ENCODE measurements at places on chromosomes 7 and 10. TPM values are rescaled to one million over a fixed set of nuclear protein-coding genes. Genes with fewer than 3 reads are reported as not detected.

The STEAP1B gene
- not detected for total RNA-seq

The C7orf57 gene
- total RNA-seq: not detected

The HMX2 gene
- not detected for total RNA-seq

DNA sequence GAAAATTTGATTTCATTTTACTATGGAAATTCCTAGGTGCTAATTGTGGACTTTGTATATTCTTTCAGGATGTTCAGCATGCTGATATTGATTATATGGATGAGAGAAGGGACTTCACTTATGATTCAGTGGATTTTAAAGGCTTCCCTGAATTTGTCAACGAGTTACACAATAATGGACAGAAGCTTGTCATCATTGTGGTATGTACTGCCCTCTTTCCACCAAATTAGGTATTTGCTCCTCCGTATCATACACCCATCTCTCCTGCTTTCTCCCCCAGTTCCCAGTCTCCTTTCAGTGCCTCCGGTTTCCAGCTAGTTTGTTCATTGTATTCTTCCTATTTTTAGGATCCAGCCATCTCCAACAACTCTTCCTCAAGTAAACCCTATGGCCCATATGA lies 34.6 kb downstream of the MGAM start:
- DNase-seq: no peak

The MICU1 gene
- total RNA-seq: 26.4 TPM

GRCh38 chr7:146654048-146654447 lies 537.4 kb downstream of the CNTNAP2 start:
- no peak for DNase-seq

GRCh38 chr10:67492317-67493019 lies 203.5 kb downstream of the CTNNA3 start:
- no peak for DNase-seq

The FAM131B gene
- total RNA-seq: 1.2 TPM

GRCh38 chr7:100435401-100436304 lies 644 bp downstream of the PPP1R35 start:
- DNase-seq: peak; percentile 53

GRCh38 chr7:7498856-7499255 lies 36.8 kb downstream of the COL28A1 start:
- no peak for DNase-seq

DNA sequence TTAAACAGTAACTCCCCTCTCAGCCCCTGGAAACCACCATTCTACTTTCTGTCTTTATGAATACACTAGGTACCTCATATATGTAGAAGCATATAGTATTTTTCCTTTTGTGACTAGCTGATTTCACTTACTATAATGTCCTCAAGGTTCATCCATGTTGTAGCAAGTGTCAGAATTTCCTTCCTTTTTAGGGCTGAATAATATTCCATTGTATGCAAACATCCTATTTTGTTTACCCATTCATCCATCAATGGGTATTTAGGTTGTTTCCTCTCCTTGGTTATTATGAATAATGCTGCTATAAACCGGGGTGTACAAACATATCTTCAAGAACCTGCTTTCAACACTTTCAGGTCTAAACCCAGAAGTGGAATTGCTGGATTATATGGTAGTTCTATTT lies 125.3 kb downstream of the SGMS1 start:
- DNase-seq: no peak

The DYNC1I1 gene
- total RNA-seq: not detected

The PAPOLB gene
- not detected for total RNA-seq

- no peak for DNase-seq
These were observed 60.4 kb downstream of the CLIP2 start for GRCh38 chr7:74349621-74350020.

GRCh38 chr7:24821045-24821753 lies 63.9 kb upstream of the GSDME start:
- peak; percentile 75 for DNase-seq

The UNC5B gene
- not detected for total RNA-seq

DNA sequence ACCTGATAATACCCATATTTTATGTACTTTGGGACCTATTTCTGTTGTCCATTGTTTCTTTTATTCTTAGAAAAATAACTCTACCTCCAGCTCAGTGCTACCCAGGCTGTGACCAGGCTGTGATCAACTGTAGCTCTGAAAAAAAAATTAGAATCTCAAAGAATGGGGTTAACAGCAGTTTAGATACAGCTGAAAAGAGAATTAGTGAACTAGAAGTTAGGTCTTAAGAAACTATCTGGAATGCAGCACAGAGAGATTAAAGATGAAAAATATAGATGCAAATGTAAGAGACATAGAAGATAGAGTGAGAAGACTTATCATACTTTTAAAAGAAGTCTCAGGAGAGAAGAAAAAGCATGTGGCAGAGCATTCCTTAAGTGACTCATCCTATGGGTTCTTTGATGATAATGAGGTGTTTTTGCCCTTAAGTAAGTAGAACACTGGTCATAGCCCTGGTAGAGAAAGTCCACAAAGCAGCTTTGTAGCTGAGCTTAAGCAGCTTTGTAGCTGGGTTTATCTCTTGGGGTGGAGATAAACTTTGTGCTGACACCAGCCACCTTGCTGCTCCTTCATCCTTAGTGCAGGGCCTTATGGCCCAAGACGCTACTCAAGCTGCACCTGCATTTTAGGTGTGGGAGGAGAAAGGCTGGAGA lies 27.3 kb upstream of the SFRP5 start:
- DNase-seq: no peak

DNA sequence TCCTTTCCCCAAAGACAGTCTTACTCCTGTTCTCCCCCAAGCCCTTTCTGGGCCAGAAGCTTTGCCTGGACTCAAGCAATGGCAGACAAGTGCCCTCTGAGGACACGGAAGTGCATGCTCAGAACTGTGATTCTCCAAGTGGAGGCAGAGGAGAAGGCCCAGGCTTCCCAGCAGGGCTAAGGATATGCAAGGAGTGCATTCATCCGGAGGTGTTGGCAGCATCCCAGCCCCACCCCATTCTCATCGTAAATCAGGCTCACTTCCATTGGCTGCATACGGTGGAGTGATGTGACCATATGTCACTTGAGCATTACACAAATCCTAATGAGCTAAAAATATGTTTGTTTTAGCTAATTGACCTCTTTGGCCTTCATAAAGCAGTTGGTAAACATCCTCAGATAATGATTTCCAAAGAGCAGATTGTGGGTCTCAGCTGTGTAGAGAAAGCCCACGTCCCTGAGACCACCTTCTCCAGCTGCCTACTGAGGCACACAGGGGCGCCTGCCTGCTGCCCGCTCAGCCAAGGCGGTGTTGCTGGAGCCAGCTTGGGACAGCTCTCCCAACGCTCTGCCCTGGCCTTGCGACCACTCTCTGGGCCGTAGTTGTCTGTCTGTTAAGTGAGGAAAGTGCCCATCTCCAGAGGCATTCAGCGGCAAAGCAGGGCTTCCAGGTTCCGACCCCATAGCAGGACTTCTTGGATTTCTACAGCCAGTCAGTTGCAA lies 1.4 kb upstream of the RBP3 start:
- DNase-seq: no peak

DNA sequence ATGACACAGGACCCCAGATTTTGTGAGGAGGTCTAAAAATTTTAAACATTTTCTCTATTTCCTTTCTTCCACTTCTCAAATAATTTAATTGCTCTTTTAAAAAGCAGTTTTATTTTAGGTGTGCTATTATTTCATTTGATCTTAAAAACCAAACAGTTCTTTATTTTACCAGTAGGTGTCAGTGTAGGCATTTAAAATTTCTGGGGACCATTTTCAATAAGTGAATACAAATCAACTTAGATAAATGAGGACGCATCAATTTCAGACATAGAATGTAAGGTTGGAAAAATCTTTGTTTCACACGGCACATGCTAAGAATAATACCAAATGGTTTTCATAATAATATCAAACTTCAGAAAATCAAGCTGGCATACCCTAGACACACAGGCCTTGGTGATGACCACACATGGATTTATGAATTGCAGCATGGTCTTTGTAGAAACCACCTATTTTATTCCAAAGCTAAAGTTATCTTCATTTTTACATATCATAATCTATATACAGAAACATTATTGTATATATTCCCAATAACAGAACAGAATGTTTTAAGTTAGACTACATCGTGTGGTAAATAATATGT lies 127.6 kb upstream of the SLC26A5 start:
- no peak for DNase-seq

- DNase-seq: no peak
These were observed 12.1 kb upstream of the TRUB1 start for GRCh38 chr10:114925587-114926586.

DNA sequence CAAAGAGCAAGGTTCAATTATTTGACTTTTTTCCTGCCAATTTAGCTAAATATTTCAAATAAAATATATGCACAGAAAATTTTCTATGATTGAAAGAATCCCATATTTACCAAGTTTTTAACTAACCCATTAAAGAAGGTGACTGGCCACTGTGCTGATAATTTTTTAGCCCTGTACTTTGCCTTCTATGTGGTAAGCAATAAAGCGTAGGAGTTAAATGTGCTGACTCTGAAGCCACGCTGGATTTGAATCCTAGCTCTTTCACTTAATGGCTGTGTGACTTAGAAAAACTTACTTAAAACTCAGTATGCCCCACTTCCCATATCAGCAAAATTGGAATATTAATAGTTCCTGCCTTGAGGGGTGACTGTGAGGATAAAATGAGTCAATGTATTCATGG lies 82.1 kb downstream of the NEUROD6 start:
- no peak for DNase-seq

GRCh38 chr7:99928994-99929729 lies at the start of gene GJC3:
GJC3 (minus strand) TSS chr7:99929620; CDS start chr7:99929620, 0 bp downstream.
- peak; percentile 24 for DNase-seq

DNA sequence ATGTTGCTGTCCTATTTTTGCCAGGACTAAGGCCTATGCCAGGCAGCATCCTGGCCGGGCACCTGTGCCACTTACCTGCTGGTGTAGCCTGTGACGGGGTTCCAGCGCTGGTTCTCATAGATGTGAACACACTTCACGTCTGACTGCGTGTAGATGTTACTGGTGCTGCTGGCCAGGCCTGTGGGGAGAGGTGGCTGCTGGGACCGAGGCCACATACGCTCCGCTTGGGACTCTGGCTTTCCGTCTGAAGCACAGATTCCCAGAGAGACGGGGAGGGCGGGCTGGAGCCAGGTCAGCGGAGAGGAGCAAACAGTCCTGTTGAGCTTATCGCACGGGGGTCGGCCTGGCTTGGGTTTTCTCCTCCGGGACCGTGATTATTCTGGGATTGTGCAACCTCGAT lies 16.7 kb downstream of the BHLHA15 start:
- DNase-seq: no peak

DNA sequence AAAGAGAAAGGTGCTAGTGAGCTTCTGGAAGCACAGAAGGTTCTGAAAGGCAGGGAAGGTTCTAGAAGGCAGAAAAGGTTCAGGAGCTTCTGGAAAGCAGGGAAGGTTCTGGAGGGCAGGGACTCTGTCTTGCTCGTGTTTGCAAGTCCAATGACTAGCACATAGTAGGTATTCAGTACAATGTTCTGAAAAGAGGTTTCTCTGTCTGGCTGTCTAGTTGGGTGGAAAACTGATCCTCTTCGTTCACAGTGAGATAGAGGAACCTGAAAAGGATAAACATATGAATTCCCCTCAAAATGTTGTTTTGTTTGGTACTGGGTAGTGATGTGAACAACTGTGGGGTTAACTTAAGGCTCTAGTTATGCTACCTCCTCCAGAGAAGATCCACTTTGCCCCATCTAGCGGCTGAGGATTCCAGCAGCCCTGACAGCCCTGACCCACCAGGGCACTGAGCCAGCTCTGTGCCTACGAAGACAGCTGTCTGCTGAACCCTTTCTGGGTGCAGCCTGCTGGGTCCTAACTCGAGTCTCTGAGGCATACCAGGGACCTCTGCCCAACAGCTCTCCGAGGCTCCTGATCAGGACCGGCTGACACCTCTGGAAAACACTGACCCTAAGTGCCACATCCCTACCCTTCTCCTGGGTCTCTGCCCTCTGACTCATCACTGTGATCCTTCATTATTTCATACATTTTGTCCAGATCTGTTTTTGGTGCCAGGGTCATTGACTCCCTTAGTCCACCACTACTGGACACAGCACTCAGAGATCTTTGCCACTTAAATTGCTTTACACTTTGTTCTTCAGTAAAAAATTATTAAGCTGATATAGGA lies 15.4 kb downstream of the PTPRN2 start:
- no peak for DNase-seq

The MUC12 gene
- not detected for total RNA-seq

GRCh38 chr7:45574416-45574668 lies 174 bp downstream of the ADCY1 start:
- DNase-seq: no peak

DNA sequence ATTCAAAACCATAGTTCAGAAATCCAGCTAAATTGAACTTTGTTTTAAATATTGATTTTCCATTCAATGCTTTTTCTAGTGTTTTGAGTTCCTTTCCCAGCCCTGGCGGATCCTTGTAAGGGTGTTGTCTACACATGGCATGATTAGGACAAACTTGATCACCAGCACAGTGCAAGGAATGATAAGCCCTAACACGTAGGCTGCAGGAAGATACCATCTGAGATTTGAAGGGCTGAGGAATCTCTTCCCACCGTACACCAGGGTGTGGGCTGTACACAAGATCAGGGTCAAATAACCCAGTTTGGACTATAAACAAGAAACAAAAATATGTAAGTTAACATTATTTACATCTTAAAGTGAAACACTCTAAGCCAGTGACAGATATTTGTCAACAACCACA lies 27.4 kb downstream of the STEAP4 start:
- DNase-seq: no peak
